NCI-H1930 (cell line): ENCODE measurements at places on chromosomes 12 and 14.

DNA sequence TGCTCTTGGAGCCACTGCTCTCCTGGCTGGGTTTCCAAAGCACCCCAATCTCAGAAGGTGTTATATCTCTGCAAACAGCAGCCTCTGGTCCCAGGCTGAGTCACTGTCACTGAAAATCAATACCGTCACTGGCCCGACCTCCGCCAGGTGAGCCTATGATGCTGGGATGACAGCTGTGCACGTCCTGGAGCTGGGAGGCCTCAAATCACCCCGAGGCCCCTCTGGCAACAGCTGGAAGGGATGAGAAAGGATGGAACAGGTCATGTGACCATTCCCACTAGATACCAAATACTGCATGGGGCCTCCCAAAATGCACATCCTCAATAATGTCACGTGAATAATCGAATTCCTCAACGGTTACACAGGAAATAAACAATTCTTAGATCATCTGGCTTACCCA is 190.8 kb downstream of the TTC7B start:
- no peak for DNase-seq

DNA sequence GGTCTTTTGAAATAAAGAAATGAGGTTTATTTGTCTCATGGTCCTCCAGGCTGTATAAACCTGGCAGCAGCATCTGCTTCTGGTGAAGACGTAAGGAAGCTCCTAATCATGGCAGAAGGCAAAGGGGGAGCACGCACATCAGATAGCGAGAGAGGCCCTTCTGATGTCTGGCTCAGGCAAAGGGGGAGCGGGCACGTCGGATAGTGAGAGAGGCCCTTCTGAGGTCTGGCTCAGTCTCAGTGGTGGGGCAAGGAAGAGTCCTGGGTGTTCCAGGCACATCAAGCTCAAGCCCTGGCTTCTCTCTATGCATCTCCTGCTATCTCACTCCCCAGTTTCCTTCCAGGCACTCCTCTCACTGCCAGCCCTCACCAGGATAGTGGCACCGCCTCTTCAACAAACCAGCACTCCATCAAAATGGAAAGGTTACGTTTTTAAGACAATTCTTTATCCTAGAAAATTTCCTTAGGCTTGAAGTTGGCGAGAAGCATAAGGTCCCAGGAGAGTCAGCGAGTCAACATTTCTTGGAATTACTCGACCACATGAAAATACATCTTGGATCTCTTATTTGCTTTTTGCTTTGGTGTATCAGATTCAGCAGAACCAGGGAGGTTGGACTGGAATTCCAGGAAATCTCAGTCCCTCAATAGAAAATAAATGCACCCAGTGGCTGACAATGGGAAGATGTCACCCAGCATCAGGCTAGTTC is 189.6 kb upstream of the TMEM132C start:
- no peak for DNase-seq

- no peak for DNase-seq
Observed at GRCh38 chr14:68611599-68611998, 181.3 kb downstream of the ZFP36L1 start.

GRCh38 chr14:100076133-100076532 is 10.9 kb downstream of the EVL start:
- DNase-seq = no peak

- DNase-seq = no peak
Observed at GRCh38 chr14:39416072-39416471, 16.2 kb downstream of the FBXO33 start.

GRCh38 chr14:32821964-32822653 is 116.6 kb upstream of the NPAS3 start:
- DNase-seq = no peak

DNA sequence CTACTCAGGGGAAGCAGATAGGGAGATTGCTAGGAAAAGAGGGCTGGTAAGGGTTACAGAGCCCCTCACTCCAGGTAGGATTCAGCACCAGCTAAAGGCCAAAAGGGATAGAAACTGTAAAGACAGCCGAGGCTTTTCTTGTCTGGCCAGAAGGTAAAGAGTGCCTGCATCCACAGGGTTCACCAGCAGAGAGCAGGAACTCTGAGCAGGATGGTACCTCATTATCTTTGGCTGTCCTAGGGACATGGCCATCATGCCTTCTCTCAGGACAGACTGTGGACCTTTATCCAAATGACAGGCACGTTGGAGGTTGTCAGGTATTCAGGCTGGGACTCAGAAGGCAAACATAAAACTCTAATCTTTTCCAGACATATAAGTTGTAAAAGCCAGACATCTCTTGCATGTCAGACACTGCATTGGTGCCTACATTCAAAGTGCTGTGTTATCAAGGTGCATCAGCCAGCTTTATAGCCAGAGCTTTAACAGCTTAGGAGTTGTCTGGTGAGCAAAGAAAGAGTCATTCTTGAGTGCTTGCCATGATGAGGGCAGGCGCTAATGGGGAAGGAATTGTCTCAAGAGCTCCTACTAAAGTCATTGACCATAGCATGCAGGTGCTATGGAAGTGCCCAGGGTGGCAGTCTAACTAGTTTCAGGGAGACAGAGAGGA is 89.5 kb downstream of the PELI2 start:
- no peak for DNase-seq

DNA sequence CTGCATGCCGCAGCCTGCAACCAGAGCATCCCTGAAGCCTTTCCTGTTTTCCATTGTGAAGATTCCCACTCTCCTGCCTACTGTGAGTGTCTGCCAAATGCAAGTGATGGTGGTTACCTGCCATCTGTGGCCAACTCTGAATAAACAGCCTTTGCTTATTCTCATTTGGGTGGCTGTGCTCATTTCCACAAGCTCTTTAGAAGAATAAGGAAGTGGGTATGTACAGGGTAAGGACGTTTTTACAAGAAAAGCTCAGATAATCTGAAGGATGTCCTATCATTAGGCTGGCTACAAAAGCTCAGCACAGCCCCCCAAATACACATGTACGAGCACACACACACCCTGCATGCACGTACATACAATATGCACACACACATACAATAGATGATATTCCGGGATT is 7.3 kb upstream of the RNASE1 start:
- no peak for DNase-seq
